Activated T-helper 1 cell treated with anti-CD3 and anti-CD28 coated beads, Interleukin-2, amount 50 U/mL, for 16 hours (primary cell): ENCODE measurements at places on chromosomes 16 and 17.

- no peak for DNase-seq
These were observed 11.4 kb downstream of the HSD3B7 start for GRCh38 chr16:30996324-30996984.

DNA sequence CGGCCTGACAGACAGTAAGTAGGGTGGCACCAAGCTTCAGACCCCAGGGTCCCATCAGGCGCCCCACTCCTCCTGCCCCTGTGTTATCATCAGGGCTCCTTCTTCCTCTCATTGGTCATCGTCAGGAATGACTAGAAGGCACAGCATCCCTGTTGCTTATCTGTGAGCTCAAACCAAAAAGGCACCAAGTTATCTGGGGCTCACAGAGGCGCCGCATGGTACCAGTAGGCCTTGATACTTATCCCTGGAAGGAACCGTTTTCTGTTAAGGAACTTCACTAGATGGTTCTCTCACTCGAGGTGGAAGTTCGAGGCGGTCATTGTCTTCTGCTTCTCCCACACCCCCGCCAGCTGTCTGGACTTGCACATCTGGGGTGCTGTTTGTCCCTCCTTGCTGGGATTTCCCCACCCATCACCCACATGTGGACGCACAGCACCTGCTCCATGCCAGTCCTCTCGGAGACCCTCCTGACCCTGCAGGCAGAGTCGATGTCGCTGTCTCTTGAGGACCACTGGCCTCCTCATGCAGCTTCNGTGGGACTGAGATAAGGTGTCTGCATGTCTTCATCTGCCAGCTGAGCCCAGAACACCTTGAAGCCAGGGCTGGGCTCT, 52.1 kb downstream of the METRNL start:
- no peak for DNase-seq

DNA sequence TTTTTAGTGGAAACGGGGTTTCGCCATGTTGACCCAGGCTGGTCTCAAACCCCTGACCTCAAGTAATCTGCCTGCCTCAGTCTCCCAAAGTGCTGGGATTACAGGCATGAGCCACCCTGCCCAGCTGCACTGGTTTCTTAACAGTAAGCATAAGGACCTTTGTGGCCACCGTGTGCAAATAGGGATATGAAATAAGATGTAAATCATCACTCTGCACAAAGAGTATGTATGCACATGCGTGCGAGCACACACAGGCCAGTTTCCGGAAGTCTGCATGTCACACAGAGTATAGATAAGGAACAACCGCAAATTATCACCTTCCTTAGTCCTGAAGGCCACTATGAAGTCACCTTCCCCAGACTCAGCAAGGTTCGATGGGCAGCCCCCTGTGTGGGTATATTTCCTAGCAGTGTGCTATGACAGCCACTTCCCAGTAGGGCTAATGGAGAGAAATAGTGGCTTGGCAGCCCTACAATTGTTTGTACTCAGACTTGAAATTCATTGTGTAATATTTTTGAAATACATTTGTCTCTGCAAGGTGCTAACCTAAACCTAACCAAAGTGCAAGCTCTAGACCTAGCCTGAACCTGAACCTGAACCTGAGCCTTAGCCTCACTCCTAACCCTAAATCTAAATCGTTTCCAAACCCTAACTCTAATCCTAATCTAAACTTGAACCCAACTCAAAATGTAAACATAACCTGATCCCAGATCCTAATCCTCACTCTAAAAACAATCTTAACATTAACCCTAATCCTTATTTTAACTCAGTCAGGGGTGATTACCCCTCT, 48.4 kb upstream of the SKAP1 start:
- no peak for DNase-seq

DNA sequence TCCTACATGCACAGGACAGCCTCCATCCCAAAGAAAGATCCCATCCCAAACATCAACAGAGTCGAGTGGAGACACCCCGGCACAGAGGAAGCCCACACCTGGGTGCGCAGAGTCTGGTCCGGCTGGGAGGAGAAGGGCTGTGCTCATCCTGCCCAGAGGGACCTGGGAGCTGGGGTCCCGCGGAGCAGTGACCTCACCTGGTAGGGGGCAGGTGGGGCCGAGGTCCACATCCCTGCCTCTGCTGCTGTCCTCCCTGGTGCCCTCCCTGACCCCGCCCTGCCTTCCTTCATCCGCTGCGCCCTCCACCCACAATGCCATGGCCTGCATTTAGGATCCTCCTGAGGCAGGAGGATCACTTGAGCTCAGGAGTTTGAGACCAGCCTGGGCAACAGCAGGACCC, 2.9 kb downstream of the C16orf90 start:
- no peak for DNase-seq

GRCh38 chr16:69131839-69132423, 457 bp downstream of the CHTF8 start:
- peak; percentile 41 for DNase-seq

- DNase-seq, result no peak
These were observed 9.5 kb upstream of the TCF25 start for GRCh38 chr16:89863741-89864526.

DNA sequence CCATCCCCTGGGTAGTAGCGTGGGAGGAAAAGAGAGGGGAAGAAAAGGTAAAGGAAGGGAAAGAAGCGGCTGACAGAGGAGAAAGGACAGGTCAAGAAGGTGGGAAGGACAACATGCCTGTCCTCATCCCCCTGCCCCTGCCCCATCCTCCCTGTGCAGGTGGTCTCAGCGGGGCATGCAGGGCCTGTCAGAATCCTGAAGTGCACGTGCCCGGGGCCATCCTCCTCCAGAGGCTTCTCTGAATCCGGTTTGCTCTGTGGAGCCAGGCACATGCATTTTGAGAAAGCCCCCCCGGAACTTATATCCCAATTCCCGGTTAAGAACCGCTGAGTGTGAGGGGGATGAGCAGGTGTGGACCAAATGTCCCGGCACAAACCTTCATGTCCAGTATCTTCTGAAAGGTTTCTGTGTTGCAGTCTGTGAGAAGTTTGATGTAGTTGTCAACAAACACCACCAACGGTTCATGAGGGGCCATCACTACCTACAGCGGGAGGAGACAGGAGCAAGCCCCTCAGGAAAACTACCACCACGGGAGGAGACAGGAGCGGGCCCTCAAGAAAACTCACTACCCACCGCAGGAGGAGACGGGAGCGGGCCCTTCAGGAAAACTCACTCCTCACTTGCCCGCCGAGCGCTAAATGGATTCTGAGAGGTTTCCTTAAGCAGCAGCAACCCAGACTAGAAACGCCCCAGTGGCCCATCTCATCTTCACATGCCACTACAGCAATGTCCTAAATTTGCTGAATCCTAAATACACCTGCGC, 167.0 kb upstream of the RPH3AL start:
- no peak for DNase-seq
